ENCODE measurements at places on chromosomes 7 and 10. TPM values are rescaled to one million over a fixed set of nuclear protein-coding genes. Genes with fewer than 3 reads are reported as not detected.

PDK4 gene
- polyA plus RNA-seq, result 19.2 TPM

FAM25G gene
- not detected for polyA plus RNA-seq

TM9SF3 gene
- 76.8 TPM for polyA plus RNA-seq

DNA sequence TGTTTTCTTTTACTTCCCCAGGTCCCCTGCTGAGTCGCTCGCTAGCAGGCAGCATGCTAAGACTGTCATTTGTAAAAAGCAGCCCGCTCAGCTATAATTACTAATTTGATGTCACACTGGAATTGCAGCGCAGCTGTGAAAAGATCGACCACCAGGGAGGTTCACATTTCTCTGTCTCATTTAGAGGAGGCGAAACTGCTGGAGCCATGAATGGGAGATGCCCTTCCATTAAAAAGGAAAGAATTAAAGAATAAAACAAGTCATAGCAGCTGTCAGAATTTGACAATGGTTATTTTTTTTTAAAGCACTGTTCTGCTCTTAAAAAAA is 153.5 kb downstream of the PIP4K2A start:
- no peak for DNase-seq
